ENCODE measurements at places on chromosomes 2 and 18. TPM values are rescaled to one million over a fixed set of nuclear protein-coding genes. Genes with fewer than 3 reads are reported as not detected.

LIMS2 gene
- total RNA-seq: 97.3 TPM

NYAP2 gene
- total RNA-seq: not detected

WDR43 gene
- total RNA-seq: 41.6 TPM

CPSF3 gene
- total RNA-seq: 21.0 TPM

KDSR gene
- total RNA-seq: 46.3 TPM

AMER3 gene
- not detected for total RNA-seq

LIPG gene
- total RNA-seq: 0.94 TPM

BZW1 gene
- 368 TPM for total RNA-seq

ABCB11 gene
- 1.2 TPM for total RNA-seq

FN1 gene
- 220 TPM for total RNA-seq

ABCG8 gene
- 0.16 TPM for total RNA-seq

XPO1 gene
- 96.6 TPM for total RNA-seq

NEU4 gene
- 4.4 TPM for total RNA-seq

PLCL1 gene
- total RNA-seq: 9.9 TPM

TXNDC2 gene
- total RNA-seq: not detected

DNAH7 gene
- total RNA-seq: 3.6 TPM

RBM44 gene
- 2.6 TPM for total RNA-seq

KIAA2012 gene
- 0.09 TPM for total RNA-seq

AOX1 gene
- 629 TPM for total RNA-seq

LCT gene
- not detected for total RNA-seq

SLC1A4 gene
- 7.4 TPM for total RNA-seq

USP37 gene
- 44.6 TPM for total RNA-seq

ANKRD44 gene
- total RNA-seq: 56.3 TPM

CD302 gene
- 194 TPM for total RNA-seq

CDK5R2 gene
- total RNA-seq: not detected

LINC00305 gene
- not detected for total RNA-seq

STEAP3 gene
- 18.9 TPM for total RNA-seq

ACVR1C gene
- 52.2 TPM for total RNA-seq

TMEM182 gene
- total RNA-seq: 2.4 TPM

SP9 gene
- not detected for total RNA-seq

UCN gene
- total RNA-seq: 1.4 TPM

AQP12B gene
- total RNA-seq: not detected

CNTNAP5 gene
- total RNA-seq: not detected

DLGAP1 gene
- 8.0 TPM for total RNA-seq

RNASEH1 gene
- total RNA-seq: 17.9 TPM

PCARE gene
- total RNA-seq: not detected

TRAF3IP1 gene
- 11.0 TPM for total RNA-seq

SLC39A6 gene
- total RNA-seq: 36.7 TPM

GAREM1 gene
- total RNA-seq: 11.2 TPM

NRP2 gene
- total RNA-seq: 41.1 TPM

TUBA3E gene
- total RNA-seq: not detected

All from omental fat pad (tissue), 4 donors.